ENCODE measurements at places on chromosomes 11 and 22.
A peak's percentile ranks its signal among the peaks of the same experiment; 100 is the strongest.

- DNase-seq = no peak
Measured at GRCh38 chr11:61041755-61042518, 60.4 kb upstream of the CD5 start.

- DNase-seq = no peak
Measured at GRCh38 chr11:123292647-123293046, 97.6 kb upstream of the CLMP start.

GRCh38 chr11:82315093-82315492 is 418.6 kb downstream of the FAM181B start:
- DNase-seq = no peak

GRCh38 chr11:61607920-61608599 is 27.2 kb upstream of the SYT7 start:
- no peak for DNase-seq

DNA sequence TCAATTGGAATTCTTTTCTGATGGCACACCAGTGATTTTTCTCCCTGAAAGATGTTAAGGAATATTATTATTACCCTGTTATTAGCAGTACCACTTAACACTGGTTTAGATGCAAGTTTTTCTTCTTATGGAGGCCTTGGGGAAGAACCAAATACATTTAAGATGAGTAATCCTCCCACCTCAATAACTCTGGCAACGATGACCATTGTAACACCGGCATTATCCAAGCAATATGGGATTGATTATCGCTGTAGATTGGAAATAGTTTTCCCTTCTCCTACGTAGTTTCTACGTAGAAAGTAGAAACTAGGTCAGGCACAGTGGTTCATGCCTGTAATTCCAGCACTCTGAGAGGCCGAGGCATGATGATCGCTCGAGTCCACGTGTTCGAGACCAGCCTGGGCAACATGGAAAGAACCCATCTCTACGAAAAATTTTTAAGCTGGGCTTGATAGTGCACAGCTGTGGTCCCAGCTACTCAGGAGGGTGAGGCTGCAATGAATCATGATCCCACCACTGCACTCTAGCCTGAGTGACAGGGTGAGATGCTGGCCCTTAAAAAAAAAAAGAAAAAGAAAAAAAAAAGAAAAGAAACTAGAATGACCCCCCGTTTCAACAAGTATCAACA is 45.5 kb downstream of the PACSIN2 start:
- DNase-seq = peak; percentile 68

DNA sequence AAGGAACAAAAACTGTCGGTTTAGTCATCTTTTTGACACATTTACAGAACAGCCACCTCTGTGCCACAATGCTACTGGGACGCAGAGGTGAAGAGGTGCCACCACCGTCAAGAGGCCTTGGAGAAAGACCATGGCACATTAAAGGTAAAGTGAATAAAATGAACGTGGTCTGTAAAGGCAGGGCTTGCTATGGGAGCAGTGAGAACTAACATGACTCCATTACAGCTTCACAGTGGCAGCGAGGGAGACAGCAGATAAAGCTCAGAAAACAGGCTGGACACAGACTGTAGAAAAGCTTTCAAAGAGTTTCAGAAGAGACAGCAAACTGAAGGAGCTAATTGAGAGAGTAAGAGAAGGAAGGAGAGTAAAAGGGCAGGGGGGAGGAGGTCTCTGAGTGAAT is 102.9 kb downstream of the GAB2 start:
- DNase-seq = no peak

DNA sequence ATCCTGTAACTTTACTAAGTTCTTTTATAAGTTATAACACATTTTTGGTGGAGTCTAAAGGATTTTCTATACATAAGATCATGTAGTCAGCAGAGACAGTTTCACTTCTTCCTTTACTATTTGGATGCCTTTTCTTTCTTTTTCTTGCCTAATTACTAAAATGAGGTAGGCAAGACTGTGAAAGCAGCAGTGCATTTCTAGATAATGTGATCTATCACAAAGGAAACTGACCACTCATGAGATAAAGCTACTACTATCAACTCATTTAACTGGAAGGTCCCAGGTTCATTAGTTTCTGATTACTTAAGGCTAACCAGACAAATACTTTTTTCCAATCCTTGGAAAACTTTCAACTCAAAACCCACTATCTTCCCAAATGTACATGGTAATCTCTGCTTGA is 196.2 kb upstream of the E2F8 start:
- DNase-seq = no peak

DNA sequence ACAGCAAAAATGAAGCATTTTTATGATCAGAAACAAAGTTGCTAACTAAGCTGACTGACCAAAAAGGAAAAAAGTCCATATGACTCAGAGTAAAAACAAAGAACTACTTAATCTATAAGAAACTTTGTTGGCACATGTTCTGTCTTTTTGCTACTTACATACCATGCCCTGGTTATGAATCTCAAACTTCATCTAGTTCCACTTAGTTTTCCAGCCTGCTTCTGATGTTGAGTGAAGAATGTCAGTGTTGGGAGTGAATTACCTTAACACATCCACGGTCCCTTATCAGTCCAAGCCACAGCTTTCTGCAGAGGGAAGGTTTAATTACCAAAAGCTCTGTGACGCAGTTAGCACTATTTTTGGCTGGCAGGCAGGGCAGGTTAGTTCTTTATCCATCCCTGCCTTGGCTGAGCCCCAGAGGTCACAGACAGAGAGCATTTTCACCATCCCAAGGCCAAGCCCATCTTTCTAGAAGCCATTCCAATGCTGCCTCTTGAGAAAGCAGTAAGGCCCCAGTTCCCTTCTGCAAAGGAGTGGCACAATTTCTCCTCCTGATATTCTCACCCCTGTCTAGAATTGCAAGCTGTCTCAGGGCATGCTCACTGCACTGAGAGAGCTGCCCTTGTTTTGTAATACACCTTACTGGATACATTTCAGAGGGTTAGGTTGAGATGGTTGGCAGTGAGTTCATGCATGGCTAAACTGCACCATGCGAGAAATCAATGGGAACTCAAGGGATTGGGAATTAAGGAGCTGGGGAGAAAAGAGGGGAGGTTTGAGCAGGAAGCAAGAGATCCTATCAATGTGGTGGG is 67.1 kb downstream of the SLC1A2 start:
- peak; percentile 45 for DNase-seq

DNA sequence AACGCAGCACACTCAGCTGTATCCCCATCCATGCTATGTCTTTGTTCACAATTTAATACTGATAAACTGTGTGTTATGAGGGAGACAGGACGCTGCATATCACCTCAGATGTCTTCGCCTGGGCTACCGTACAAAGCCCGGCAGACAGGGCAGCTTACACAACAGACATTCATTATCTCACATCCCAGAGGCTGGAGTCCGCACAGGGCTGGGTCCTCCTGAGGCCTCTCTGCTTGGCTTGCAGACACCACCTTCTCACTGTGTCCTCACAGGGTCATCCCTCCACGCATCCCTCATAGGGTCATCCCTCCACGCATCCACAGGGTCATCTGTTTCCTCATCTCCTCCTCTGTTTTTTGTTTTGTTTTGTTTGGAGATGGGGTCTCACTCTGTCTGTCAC is 61.2 kb downstream of the SHANK2 start:
- DNase-seq = no peak

Data from HFFc6 (cell line).